ENCODE measurements at places on chromosomes 11 and 22. TPM values are rescaled to one million over a fixed set of nuclear protein-coding genes. Genes with fewer than 3 reads are reported as not detected.
A peak's percentile ranks its signal among the peaks of the same experiment; 100 is the strongest.

GRCh38 chr11:111391328-111392124 lies 12.5 kb upstream of the POU2AF1 start:
- no peak for DNase-seq

- no peak for DNase-seq
Observed at GRCh38 chr11:28058333-28058732, 49.6 kb downstream of the KIF18A start.

DNA sequence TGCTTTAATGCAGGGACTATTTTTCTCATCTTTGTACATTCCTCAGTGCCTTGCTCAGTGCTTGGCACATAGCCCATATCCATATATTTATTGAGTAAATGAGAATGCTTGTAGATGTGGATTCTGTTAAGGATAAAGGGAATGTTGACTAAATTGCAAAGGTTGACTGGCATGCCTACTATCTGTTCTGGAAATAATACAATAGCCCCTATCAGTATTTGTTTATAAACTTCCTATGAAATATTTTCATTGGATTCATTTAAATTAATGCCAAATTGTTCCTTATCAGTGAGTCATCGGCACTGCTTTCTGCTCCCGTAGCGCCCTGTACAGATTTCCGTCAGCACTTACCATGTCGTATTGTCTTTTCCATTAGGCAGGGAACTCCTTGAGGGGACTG lies 8.0 kb downstream of the RNF121 start:
- no peak for DNase-seq

DNA sequence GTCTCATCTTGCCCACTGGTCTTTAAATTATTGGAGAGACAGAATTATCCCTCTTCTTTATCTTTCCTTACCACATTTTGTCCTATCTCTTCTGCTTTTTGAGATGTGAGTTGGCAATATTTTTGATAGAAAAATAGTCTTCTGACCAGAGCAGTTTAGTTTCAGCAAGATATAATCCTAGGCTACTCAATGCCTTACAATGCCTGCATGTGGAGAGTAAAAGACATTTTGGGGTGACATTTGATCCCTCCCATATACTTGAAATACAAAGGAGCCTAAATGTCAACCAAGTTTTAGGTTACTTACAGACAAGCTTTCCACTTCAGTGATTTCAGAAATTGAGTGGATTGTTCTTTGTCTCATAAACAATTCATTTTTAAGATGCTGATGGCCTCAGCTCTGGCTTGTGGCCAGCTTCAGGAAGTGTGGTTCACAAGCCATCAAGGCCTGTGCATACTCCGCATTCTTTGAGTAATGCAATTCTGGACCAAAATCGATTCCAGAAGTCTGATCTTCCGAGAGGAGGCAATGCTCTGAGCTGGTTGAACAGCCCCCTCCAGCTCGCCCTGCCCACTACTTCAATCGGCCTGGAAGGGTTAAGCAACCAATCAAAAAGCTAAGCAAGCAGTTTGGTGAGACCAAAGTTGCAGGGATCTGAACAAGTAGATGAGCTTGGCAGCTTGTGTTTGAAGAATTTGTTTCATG lies 274.4 kb downstream of the BLID start:
- DNase-seq, result no peak

DNA sequence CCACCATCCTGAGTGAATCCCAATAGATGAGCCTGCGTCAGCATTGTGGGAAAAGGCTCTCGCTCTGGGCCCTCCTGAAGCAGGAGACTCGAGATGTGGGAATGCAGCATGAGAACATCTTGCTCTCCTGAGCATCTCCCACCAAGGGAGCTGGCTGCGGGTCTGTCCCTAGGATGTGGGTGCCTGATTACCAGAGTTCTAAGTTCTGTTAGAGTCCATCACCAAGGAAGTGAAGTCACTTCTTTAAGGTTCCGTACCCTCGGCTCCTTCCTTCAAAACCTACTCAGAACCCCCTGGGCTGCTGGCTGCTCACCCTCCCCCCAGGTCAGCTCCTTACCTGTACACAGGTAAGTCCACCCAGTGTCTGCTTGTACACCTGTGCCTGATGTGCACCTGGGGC lies 100.5 kb upstream of the IGLL5 start:
- no peak for DNase-seq

DNA sequence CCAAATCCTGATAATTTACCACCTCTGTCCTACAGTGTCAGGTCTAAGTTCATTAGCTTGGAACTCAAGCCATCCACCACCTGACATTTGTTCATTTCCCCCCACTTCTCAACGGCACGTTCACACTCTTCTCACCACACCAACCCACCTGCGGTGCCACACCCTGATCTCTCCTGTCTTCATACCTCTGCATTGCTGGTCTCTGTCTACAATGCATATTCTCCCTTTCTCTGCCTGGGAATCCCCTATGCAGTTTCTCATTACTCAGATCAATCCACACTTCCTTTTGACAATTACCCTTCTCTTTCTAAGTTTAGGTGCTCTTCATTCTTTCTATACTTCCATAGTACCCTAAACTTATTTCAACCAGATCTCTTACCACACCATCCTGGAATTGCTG lies 20.4 kb upstream of the EMSY start:
- peak; percentile 2 for DNase-seq

- DNase-seq, result no peak
Observed at GRCh38 chr11:111044751-111045406, 200.6 kb upstream of the POU2AF2 start.

- DNase-seq, result no peak
Observed at GRCh38 chr11:64092111-64092760, 56.5 kb downstream of the FLRT1 start.

DNA sequence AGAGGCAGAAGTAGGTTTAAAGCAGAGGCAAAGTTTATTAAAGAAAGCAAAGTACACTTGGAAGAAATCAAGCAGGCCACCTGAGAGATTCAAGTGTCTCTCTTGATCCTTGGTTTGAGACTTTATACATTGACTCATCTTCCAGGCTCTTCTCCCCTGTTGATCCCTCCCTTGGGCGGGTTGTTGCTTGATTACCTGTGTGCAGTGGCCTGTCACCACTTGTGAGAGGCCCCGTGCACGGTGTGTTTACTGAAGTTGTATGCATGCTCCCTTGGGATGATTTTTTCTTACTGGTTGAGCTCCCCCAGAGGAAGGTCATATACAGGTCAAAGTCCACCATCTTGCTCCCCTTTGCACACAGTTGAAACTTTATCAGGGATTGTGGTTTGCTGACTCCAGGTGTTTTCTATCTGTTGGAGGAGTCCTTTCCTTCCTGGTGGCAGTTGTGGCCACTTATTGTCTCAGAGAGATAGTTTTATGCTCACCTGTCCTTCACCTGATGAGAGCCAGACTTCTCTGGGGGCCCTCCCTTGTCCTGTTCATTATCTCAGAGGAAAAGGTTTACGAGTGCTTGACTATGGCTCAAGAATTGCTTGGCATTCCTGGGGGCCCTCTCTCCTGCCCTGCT lies 16.3 kb upstream of the RBMXL2 start:
- no peak for DNase-seq

DNA sequence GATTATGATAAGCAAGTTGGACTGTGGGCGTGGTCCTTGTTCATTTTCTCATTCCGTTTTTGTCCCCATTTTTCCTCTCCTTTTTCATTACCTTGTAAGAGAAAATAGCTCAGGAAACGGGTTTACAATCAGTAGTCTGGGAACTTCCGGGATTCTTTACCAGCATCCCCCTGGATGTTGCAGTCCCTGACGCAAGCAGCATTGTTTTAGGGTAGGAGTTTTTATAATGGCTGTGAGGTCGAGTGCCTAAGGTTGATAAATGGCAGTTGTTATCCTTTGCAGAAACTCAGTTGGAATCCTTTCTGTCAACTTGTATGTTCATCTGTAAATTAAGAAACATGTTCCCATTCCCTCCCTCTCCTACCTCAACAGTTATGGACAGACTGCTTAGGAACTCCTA lies 68.3 kb downstream of the ARHGEF12 start:
- no peak for DNase-seq

- DNase-seq, result no peak
Observed at GRCh38 chr11:134333312-134333711, 1.5 kb downstream of the GLB1L2 start.

GRCh38 chr11:94851864-94852636 lies 83.9 kb downstream of the AMOTL1 start:
- peak; percentile 94 for DNase-seq

The MUC2 gene
- not detected for polyA plus RNA-seq

The SPON1 gene
- polyA plus RNA-seq, result not detected

The CRYAB gene
- polyA plus RNA-seq, result 8.1 TPM

The DCHS1 gene
- 0.05 TPM for polyA plus RNA-seq

The IFTAP gene
- 11.3 TPM for polyA plus RNA-seq

The FOLH1 gene
- not detected for polyA plus RNA-seq

The SLC37A4 gene
- 26.7 TPM for polyA plus RNA-seq

The POTEH gene
- polyA plus RNA-seq, result not detected

The CNTN5 gene
- polyA plus RNA-seq, result not detected
